Pancreas (tissue), 10 donors: ENCODE measurements at places on chromosomes 5 and 9.

DNA sequence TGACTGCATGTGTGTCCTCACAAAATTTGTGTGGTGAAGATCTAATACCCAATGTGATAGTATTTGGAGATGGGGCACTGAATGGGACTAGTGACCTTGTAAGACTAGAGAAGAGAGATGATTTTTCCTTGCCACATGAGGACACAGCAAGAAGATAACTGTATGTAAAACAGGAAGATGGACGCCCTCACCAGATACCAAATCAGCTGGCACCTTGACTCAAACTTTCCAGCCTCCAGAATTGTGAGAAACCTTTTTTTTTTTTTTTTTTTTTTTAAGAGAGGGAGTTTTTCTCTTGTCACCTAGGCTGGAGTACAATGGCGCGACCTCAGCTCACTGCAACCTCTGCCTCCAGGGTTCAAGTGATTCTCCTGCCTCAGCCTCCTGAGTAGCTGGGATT is 40.3 kb downstream of the UBTD2 start:
- no peak for DNase-seq

DNA sequence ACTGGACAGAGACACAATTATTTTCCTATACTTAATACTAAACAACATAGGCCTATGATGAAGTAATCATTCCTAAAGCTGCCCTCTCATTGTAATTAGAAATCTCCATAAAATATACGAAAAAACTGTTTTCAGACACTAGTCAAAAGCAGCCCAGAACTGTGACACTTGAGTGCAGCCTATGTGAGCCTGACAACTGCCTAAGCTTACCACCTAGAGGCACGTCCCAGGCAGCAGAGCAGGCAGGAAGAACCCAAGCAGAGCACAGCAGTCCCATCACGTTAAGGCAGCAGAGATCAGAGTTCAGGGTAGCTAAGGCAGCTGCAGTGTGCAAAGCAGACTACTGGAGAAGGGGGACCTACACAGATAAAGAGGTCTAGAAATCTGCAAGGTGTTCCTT is 46.4 kb downstream of the GOLPH3 start:
- no peak for DNase-seq

GRCh38 chr5:123819833-123820232 is 307.9 kb downstream of the CSNK1G3 start:
- no peak for DNase-seq

- DNase-seq, result peak; percentile 49
These were observed 334.4 kb downstream of the CWC27 start for GRCh38 chr5:65102976-65103711.

DNA sequence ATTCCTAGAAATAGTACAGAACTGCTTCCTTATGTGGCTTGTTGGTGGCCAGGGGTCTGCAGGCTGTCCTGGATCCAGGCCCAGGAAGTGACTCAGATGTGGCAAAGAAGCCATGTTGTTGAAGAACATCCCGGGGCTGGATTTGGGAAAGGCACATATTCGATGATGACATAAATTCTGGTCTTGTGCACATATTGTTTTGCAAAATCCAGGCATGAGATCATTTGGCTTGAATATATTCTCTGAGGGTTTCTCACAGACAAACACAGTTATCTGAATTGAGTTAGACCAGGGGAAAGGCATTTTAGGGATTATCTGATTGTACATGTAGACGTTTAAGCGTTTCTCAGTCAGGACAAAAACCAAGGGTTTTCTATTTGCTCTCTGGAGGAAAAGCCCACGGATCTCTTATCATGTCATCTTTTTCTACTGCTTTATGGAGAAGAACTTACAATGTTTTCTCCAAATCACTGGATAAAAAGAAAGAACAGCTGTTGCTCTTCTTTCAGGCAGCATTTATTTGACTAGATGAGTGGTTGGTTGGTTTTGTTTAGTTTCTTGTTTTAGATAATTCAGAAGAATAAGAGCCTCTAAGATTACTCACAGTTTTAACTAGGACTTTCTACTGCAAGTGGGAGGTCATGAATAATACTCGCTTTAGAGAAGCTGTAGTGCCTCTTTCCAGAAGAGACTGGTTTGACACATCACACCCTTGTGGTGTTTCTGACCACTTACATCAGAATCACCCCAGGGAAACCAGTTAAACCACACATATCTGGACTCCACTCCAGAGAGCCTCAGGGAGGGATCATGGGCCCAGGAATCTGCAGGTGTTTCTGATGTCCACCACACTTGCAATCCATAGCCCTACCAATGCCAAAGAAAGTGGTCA is 29.5 kb upstream of the LHFPL2 start:
- DNase-seq, result no peak

GRCh38 chr5:14396066-14396465 is 185.5 kb upstream of the OTULINL start:
- DNase-seq, result no peak

GRCh38 chr9:136620441-136621018 is 42.2 kb upstream of the EGFL7 start:
- DNase-seq, result no peak

DNA sequence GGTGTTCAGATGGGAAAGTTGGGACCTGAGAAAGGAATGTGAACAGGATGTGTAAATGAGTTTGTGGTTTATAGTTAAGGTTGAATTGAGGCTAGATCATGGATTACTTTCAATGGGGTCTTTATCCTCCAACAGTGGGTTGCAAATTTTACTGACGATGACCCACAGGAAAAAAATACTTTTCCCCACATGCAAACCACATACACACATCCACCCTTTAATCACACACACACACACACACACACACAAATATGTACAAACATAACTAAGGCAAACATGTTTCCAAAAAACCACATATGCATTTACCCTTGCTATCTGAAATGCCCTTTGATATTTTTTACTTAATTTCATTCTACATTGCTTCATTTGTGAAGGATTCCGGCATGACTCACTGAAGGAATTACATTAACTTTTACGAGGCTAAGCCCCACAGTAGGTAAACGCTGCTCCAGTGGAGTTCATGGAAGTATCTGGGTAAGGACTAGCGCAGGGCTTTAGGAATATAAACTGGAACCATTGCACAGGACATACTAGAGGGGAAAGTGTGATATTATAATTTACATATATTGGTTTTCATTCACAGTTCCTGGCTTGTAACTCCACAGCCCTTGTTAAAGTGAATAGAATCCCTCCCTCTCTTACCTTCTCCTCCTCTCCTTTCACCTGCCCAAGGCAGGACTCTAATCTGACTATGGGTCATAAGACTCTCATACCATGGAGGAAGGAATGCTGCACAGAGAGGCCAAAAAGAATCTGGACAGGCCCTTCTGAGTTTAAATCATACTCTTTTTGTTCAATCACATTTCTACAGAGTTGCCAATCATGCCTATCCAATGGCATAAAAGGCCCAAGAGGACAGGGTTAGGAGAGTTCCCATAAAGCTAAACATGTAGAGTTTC is 8.5 kb upstream of the SPEF2 start:
- no peak for DNase-seq

GRCh38 chr9:125747765-125748445 is 732 bp downstream of the PBX3 start:
- DNase-seq, result peak; percentile 45

- DNase-seq, result no peak
These were observed 299.2 kb downstream of the BNC2 start for GRCh38 chr9:16571127-16571802.

DNA sequence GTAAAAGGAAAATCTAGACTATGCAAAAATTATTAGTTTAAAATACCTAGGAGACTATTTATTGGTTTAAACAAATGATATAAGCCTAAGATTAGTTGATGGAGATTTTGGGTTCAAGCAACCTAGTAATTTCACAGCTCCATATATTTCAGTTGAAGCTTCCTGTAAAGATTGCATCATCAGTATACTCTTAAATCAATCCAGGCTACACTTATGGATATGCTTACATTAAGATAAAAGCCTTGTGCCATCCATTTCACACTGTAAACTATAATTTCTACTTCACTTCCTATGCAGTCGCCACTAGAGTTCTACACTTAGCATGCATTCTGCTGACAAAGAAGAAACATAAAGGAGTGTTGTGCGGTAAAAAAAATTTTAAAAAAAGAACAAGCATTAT is 7.3 kb upstream of the LIX1 start:
- no peak for DNase-seq

- DNase-seq, result no peak
These were observed 17.8 kb upstream of the OLFM1 start for GRCh38 chr9:135069558-135070197.

GRCh38 chr9:127229691-127230417 is 34.7 kb upstream of the GARNL3 start:
- DNase-seq, result no peak

- no peak for DNase-seq
These were observed 782.8 kb upstream of the NUDT12 start for GRCh38 chr5:104345222-104346016.

DNA sequence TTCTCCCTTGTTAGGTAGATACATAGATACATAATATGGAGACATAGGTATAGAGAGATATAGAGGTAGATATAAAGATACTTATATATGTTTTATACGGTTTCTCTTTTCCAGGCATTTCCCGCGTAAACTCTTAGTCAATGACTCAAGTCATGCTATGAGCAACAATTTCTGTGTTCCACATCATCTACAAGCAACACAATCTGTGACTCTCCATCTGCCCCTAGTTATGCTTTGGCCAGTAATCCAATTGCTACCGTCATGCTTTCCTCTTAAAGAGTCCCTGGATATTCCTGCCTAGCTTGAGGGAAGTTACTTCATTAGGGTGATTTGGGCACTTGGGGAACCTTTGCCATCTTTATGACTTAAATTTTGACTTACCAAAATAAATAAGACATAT is 129.0 kb upstream of the ADAMTS16 start:
- no peak for DNase-seq

- DNase-seq, result no peak
These were observed 141.3 kb upstream of the EPB41L4A start for GRCh38 chr5:112560371-112560770.

GRCh38 chr5:93886098-93886806 is 144.9 kb upstream of the POU5F2 start:
- no peak for DNase-seq

DNA sequence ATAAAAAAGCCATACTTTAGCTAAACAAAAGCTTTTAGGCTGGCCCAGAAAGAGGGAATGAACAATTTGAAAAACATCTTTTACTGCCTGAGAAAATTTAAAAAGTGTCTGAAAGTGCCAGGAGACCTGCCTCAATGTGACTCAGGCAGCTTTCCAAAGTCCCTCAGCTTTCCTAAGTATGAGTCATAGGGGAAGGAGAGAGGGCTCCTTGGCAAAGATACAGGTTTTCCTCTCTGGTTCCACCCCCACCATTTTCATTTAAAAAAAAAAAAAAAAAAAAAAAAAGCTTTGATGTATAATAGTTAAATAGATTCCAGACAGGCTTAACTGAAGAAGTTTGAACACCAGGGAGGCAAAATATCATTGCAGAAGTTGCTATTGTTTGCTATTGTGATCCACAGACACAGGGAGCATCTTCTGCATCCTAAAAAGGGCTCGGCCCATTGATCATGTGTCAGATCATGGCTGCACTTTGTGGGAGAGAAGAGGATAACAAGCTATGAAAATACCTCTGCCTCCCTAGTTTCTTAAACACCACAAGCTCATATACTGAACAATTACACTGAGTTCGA is 71.5 kb downstream of the MRPS27 start:
- no peak for DNase-seq

GRCh38 chr5:130231786-130232185 is 327.5 kb downstream of the CHSY3 start:
- no peak for DNase-seq

DNA sequence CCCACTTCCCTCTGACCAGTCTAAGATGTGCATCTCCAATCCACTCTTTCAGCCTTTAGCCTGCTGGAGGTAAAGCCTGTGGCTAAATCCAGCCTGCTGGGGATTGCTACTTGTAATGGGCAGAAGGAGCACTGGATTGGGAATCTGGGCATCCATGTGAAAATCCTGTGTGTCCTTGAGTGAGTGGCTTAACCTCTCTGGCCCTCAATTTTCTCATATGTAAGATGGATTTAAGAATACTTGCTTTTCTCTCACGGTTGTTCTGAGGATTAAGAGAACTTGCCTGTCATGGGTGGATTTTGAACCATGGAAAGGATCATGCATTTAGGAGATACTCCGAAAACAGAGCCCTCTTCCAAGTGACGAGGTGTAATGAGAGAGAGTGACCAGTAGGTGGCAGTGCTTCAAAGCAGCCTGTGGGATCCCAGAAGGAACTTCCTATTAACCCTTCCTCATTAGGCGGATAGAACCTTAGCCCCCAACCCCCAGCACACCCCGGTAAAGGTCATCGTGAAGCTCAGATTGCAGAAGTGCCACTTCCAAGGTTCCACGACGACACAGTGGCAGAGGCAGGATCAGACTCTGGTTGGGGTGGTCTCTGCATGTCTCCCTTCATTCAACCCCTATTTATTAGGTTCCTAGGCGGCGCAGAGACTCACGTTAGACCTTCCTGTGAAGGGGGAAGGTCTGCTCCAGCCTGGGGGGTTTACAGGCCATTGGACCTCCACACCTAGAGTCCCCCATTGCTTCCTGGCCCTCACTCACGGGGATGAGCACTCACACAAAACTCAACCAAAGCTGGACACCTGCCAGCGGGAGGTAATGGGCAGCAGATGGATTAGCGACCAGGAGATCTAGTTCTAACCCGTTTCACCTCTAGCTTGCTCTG is 68.7 kb upstream of the ZNF618 start:
- peak; percentile 69 for DNase-seq

DNA sequence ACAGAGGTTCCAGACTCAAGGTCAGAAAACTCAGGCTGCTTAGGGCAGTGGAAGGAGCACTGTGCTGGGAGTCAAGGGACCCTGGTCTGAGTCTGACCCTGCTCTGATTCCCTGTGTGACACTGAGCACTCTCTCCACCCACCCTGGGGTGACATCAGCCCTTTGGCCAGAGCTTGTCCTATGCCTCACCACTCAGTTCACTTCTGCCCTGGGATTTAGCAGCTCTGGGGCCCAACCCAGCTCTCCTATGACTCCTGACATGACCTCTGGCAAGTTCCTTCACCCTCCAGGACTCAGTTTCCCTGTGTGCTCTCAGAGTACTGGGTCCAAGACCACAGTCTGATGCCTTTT is 63.9 kb downstream of the FAM114A2 start:
- no peak for DNase-seq

- peak; percentile 29 for DNase-seq
These were observed 887 bp upstream of the MAP3K1 start for GRCh38 chr5:56814361-56814962.

DNA sequence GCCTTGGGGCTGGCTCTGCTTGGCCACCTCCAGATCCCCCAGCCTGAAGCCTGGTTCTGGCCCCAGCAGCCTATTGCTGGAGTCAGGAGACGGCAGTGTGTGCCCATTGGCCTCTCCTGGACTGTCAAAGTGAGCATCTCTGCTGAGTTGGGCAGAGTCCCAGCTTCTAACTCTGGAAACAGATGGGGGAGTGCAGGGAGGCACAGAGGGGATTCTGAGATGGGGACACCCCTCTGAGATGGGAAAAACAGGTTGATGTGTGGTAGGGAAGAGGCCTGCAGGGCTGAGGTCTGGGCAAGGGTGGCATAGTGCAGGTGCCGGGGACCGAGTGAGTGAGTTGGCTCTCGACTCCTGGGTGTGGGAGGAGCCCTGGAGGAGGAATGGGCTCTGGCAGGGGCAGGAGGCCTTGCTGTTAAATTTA is 27.5 kb downstream of the PHF2 start:
- no peak for DNase-seq
